ENCODE measurements at places on chromosomes 7 and 10.

GRCh38 chr10:133325440-133326222, 11.1 kb downstream of the CALY start:
- DNase-seq = no peak

GRCh38 chr10:60955957-60956425, 12.0 kb upstream of the RHOBTB1 start:
- DNase-seq = no peak

DNA sequence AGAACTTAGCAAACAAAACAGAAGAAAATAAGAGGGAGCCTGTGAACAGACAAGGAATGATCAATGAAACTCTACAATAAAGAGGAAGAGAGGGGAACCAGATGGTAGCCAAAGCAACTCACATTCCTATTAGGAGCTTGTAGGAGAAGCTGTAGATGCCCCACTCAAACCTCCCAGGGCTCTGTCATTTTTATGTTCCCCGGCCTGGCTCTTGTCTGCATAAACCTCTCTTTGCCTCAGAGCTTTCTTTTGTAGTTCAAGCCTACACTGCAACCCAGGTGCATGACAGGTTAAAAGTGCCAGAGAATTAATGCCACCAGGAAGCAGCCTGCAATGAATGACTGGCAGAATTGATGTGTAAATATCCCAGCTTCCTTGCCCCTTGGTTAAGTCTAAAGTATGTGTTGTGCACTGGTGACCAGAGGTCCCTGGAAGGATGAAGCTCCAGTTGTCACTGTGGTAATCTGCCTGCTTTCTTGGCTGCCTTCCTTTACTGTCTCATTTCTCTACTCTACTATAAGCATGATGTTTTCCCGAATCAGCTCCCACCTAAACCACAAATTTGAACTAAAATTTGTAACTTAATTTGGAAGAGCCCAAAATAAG, 40.4 kb downstream of the HDAC9 start:
- DNase-seq = no peak

DNA sequence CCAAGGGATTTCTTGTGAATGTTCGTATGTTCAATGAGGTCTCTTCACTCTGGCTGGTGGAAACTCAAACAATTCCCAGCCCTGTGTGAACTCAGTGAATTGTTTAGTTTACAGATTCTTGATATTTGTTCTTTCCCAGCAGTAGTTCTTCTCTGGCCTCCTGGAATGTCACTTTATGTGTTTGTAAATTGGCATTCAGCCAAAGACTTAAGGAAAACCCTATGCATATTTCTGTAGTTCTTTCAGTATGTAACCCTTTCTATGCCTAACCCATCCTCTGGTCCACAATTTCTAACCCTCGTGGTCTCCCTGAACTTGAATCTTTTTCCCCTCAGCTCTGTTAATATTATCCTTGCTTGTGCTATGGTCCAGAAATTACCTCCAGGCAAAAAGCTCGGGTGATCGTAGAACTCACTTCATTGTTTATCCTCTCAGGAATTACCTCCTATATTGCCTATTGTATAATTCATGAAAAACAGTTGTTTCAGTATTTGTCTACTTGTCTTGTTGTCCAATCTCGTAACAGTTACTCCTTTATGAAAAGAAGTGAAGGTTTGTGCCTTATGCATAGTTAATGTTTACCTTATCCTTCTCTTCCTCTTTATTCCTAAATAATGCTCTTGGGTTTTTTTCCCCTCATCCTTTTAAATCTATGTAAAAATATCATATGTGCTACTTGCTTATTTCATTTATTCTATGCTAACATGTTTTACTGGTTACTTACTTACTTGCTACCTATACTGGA, 23.7 kb upstream of the AGR3 start:
- DNase-seq = no peak

DNA sequence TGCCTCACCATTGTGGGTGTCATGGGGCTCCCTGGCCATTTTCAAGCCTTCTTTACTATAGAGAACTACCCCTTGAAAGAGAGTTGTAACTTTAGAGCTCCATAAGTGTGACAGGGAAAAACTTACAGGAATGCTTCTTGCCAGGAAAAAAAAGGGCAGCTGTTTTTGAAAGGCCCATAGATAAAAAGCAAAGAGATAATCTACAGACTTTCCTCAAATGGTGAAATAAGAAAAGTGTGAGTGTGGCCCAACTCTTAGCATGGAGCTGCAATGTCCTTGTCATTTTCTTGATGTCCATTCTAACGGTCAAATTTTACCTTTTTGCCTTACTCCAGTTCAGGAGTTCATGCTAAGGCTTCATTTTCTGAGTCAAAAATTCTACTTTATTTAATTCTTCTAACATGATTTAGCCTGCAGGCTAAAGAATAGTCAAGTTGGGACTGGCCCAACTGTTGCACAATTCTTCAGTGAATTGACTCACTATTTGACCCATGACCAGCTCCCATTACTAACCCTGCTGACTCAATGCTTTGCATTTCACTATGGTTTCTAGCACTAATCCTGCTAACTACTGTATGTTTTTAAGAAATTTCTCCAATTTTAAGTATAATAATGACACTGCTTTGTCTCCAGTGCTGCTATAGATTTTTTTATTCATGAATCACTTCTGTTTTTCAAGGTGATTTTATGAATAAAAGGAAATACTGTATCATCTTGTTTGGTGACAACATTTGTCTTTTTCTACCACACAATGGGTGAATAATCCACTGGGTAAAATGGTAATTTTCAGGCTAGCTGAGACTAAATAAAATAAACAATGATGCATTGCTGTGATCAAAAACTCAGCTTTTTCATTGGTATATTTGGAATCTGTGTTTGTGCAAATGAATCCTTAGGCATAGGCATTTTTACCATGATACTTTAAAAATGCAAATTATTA, 41.4 kb upstream of the SGCE start:
- DNase-seq = peak; percentile 42

DNA sequence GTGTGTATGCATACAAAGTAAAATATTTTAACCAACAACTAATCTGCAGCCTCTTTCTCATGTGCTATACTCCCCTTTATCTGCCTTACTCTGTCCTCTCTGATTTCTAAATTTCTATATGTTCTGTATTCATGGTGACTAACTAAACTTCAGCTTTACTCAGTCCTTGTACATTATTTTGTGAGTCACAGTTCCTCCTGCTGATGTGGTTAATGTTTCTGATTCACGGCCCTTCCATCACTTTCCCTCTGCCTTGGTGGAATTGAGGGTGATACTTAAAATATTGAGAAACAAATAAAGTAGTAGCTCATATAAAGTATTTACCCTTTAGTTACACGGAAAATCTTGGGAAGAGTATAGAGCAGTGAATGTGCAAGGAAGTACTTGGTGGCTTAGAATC, 899.1 kb upstream of the ZWINT start:
- no peak for DNase-seq

DNA sequence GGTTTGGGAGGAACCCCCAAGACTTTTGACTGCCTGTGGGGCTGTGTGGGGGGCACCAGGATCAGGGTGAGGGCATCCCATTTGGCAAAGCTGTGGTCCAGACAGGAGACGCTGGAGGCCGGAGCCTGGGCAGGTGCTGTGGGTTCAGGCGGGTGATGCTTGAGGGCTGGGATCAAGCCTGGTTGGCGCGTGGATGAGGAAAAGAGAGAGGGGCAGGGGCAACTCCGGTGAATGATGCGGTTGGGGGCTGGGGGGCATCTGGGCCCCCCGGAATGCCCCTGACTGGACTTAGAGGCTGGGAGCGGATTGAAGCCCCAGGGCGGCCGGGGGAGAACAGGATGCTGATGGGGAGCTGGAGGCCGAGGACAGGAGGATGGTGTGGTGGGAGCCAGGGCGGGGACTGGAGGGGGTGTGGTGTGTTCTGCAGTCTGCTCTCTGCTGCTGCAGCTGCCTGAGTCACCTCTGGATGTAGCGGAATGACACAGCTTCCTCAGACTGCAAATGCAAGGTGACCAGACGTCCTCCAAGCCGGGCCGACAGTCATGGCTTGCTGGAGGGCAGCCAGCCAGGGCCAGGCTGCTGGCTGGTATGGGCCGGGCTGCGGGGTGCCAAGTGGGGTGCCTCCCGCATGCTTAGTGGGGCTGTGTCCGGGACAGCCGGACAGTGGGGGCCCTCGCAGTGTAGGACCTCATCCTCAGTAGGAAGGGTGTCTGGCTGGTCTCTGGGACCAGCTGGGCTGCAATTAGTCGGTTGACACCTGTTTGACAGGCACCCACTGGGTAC, 3.2 kb downstream of the MAFK start:
- peak; percentile 74 for DNase-seq

DNA sequence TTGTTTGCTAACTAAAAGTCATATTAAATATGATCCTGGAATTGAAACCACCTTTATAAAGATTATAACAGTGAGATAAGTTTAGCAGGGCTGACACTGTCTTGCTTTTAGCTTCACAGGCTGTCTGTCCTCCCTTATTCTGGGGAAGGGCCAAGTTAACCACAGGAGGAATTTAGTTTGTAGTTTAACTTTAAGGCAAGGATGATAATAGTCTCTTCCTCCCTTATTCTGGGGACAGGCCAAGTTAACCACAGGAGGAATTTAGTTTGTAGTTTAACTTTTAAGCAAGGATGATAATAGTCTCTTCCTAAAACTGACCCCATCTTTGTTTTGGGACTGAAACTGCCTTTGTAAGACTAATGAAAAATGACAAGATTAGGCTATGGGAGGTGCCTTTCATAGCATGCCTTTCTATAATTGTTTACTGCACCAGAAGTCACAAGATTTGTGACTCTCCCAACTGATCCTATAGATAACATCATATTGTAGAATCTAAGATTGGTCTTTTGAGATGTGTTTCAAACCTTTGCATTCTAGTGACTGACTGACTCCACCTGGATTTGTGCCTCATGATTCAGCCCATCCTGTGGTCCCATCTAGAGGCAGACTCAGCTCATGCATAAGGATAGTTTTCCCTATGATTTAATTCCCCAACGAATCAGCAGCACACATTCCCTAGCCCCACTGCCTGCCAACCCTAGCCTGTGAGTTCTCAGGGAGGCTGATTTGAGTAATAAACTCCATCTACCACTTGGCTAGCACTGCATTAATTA, 212.0 kb downstream of the MAGI2 start:
- DNase-seq = no peak

DNA sequence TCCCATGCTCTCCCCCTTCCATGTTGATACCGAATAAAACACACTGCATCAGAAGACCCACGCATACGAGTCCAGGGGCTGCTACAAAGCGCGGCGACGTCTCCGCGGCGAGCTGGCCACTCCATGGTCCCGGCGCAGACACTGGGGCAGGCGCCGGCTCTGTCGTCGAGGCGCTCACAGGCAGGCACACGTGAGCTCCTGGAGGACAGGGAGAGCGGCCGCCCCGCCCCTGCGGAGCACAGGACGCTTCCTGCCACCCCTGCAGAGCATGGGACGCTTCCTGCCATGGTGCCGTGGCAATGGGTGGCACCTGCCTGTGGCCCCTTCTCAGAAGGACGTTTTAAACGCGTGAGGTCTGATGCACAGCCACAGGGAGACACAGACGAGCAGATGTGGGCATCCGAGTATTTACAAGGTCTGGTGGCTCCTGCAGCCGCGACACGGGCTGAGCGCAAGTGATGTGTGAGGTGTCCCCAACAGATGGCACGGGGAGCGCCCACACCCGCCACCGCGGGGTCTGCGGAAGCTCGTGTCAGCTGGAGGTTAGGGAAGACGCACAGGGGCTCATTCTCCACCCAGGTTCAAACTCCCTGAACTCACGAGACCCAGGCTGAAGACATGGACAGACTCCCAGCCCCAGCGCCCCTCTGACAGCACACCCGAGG, 21.4 kb upstream of the GPR146 start:
- no peak for DNase-seq

- no peak for DNase-seq
These were observed 67.4 kb upstream of the ZNF438 start for GRCh38 chr10:31099094-31099493.

All from amniotic stem cell (primary cell).